ENCODE measurements at places on chromosomes 3 and 15.

DNA sequence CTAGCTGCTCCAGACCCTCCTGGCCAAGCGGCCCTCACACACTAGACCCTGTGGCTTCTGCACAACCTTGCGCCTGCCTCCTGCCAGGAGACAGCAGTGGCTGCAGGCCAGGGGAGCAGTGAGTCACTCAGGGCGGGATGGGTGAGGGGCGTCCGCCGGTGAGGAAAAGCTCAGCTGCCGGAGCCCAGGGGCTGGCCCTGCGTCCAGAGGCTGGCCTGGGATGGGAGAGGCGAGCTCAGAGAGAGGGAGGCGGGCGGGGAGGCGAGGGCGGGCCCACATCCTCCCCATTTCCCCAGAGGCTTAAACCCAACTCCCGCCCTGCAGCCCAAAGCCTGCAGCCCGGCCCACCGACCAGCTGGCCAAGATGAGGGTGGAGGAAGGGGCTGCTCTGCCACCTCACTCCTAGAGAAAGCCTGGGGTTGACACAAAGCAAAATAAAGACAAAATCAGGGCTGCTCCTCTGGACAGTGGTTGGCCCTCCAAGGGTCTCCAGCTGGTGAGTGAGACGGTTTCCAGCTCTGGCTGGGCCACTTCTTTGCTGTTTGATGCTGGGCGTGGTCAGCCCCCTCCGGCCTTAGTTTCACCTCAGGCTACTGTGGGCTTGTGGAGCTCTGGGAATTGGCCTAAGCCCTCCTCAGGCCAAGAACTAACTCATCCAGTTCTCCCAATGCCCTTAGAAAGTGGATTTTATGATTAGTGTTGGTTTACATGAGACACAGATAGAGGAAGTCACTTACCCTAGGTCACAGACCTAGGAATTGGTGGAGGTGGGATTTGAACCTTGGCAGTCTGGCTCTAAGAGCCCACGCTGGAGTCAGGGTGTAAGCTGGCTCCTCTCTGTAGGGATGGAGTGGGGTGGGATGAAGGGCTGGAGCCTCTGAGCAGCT, 50.6 kb downstream of the IQSEC1 start:
- DNase-seq = no peak

- no peak for DNase-seq
Measured at GRCh38 chr3:80068459-80068858, 300.7 kb upstream of the ROBO1 start.

- no peak for DNase-seq
Measured at GRCh38 chr3:6644070-6644929, 216.6 kb upstream of the GRM7 start.

GRCh38 chr15:86905625-86906256, 826.1 kb downstream of the AGBL1 start:
- DNase-seq = no peak

- no peak for DNase-seq
Measured at GRCh38 chr3:79767194-79767904, 449 bp downstream of the ROBO1 start.

DNA sequence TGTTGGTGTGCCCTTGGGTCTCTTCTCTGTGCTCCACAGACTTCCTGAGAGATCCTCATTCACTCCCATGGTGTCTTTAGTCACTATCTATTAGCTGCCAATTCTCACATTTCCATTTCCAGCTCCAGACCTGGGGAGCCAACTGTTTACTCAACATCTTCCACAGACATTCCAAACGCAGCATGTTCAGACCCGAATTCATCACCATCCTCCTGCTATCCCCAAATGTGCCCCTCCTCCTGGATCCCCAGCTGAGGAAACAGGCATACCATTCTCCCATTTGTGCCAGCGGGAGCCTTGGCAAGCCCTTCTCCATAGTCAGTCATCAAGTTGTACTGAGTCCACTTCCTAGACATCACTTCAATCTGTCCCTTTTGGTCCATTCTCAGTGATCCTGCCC, 67.1 kb downstream of the TAMM41 start:
- no peak for DNase-seq

- no peak for DNase-seq
Measured at GRCh38 chr3:169676925-169677537, 13.5 kb upstream of the MECOM start.

GRCh38 chr3:42014921-42015533, 53.1 kb upstream of the ULK4 start:
- peak; percentile 10 for DNase-seq

DNA sequence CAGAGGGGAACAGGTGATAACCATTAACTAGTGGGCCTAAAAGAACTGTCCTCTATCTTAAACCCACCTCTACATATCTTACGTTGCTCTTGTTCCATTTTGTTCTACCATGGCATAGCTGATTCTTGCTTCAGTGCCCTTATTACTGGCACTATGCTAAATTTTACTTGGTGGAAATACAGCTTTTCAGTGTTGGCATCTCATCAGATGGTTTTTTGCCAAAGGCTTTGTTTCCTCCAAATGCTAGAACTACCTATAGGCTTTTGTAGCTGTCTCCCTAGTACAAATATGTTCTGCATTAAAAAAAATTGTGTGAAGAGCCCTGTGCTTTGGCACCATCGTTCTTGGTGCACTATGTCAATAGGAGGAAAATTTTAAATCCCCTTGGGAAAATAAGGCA, 145.0 kb upstream of the ZBTB20 start:
- no peak for DNase-seq

All from activated naive CD4-positive, alpha-beta T cell treated with Interleukin-2 at 50 U/mL for 16 hours (primary cell).